ENCODE measurements at places on chromosomes 11 and 22. TPM values are rescaled to one million over a fixed set of nuclear protein-coding genes. Genes with fewer than 3 reads are reported as not detected.

GRCh38 chr11:132909021-132909606, 623.2 kb downstream of the OPCML start:
- ATAC-seq: no peak

GRCh38 chr11:108063410-108063809, 54.7 kb downstream of the CUL5 start:
- no peak for ATAC-seq

DNA sequence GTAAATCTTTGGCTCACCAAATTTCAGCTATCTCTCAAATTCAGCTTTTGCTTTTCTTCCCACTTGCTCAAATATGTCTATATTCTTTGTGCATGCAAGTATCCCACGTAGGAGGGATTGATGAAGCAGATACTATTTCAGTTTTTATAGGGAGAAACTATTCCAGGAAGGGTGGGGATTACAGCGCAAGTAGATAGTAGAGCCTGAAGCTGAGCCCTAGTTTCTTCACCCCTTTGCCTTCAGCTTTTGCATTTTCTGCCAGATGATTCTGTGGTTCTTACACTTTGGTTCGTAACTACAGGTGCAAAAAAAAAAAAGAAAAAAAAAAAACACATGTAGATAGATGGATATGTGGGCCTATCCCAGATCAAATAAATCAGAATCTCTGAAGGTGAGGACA, 3.1 kb upstream of the ACP2 start:
- ATAC-seq: no peak

GRCh38 chr11:115649461-115649860, 145.2 kb upstream of the CADM1 start:
- no peak for ATAC-seq

GRCh38 chr22:27490080-27490479, 311.5 kb downstream of the MN1 start:
- no peak for ATAC-seq

DNA sequence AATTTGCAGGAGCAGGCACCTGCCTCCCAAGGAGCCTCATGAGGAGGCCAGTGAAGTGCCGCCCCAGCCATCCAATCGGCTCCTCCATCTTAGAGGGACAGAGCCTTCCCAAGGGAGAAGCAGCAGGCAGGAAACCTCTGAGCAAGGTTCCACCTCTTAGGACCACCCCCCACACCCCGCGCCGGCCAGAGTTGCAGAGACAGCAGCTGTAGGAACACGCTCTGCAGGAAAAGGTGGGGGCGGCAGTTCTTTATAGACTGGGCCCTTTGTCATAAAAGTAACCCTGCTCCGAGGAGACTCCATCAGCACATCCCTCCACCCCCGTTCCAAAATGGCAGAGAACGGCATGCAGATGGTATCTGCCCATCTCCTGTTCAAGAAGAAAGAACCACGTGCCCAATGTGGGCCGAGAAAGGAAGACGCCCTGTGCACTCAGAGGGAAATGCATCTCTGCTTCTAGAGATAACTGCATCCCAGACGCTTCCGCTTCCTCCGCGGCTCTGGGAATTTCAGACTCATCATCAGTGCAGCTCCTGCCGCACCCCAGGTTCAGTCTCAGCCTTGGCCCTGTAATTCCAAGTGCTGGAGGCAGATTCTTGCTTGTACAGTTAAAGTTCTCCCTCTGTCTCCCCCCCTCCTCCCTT, 98.5 kb downstream of the SPATA19 start:
- no peak for ATAC-seq

DNA sequence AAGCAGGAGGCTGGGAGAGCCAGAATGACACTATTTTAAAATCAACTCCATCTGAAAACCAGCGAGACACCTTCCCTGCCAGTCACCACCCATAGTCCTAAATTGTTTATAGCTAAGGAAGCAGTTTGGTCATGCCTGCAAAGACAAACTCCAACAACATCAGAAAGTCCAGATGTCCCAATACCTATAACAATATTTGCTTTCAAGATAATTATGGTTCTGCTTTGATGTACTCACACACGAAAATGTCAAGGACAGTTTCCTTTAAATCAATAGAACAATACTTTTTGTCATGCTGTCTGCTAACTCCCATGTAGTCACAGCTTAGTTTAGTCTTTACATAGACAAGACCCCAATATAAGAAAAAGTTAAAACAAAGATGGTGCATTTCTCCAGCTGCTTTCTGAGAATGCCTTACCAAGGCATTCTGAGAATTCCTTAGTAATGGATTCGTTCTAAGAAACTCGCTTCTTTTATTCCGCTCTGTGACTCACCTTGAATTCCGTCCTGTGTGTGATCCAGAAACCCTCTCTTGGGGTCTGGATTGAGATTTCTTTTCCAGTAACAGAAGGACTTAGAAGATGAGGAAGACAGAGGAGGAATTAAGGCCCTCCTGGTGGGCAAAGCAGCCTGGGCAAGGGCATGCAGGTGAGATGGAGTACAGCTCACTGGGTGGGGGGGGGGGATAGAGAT, 9.6 kb upstream of the SCGB2A2 start:
- ATAC-seq: no peak

Gene NRGN
- 1.1 TPM for total RNA-seq

Gene SLC37A4
- 7.2 TPM for total RNA-seq

Gene UBASH3B
- 13.9 TPM for total RNA-seq

Gene OR8G5
- not detected for total RNA-seq

Gene CHST1
- 3.0 TPM for total RNA-seq

Gene GAS2L1
- total RNA-seq: 27.7 TPM
